ENCODE measurements at places on chromosomes 6 and 20.

DNA sequence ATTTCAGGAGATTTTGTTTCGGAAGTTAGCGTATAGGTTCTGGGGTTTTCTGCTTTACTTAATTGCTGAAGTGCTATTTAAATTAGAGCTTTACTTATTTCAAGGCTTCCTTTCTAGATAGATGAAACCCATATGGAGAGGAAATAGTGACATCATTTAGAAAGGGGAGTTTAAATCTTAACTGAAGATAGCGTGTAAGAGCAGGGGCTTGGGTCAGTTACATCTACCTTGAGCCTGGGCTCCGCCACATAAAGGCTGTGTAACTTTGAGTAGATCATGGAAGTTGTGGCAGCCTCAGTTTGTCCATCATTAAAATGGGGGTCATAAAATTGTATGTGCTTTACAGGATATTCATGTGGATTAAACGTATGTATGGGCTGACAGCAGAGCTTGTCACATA is 4.7 kb downstream of the CDS2 start:
- DNase-seq = no peak

- no peak for DNase-seq
Observed at GRCh38 chr6:53805725-53806124, 10.9 kb downstream of the LRRC1 start.

GRCh38 chr6:20058121-20058905 is 154.0 kb downstream of the MBOAT1 start:
- DNase-seq = no peak

GRCh38 chr6:136611133-136611532 is 60.9 kb upstream of the MAP7 start:
- no peak for DNase-seq

DNA sequence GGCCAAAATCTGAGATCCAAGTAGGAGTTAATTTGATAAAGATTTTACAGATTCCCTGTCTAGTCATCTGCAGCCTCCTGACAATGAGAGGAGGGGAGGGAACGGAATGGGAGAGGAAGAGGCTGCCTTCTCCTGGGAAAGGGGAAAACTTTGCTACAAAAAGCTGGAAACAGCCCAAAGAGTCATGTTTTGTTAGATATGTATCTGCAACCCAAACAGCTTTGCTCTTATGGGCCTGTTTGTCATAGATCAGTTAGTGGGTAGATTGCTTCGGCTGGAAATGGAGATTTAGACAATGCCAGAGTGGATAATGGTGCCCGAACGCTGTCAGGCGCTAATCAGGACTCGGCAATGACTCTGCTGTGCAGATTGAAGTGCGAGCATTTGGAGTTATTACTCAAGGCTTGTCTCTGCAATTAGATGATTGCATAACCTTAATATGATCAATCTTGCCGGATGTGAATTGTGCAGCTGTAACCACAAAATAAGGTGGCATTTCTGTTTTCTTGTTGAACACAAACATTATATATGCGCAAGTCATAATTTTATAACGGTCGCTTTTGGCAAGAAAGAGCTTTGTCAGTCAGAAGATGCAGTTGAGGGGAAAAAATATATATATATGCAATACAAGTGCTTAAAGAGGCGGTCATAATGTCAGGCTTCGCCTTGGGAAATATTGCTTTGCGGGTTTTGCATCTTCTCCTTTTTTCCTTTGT is 92.4 kb upstream of the MAFB start:
- no peak for DNase-seq
